CD8-positive, alpha-beta T cell (primary cell): ENCODE measurements at places on chromosomes 1 and 21.

DNA sequence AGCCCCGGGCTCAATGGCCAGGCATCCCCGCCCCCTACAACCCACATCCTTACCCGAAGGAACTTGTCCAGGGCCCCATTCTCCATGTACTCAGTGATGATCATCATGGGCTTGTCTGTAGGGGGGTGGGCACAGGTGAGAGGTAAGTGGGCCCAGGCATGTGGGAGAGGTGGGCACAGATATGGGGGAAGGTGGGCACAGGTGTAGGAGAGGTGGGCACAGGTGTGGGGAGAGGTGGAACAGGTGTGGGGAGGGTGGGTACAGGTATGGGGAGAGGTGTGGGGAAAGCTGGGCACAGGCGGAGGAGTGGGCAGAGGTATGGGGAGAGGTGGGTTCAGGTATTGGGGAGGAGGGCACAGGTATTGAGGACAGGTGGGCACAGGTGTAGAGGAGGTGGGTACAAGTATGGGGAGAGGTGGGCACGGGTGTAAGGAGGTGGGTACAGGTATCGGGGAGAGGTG, 23.5 kb downstream of the EPHA2 start:
- no peak for DNase-seq

GRCh38 chr1:48644905-48645605, 131.6 kb downstream of the BEND5 start:
- no peak for DNase-seq

DNA sequence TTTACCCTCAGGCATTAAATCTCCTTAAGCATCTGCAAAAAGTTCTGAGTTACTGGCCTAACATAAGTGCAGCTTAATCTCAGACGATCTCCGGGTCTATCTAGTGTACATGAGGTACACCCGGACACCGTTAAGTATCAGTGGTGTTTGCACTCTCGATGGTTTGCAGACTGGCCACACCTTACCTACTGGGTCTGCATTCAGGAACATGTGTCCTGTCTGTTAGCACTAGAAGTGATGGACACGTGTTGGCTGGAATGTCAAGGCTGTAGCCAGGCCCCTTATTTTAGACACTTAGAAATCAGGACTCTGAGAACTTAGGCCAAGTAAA, 783 bp upstream of the AGL start:
- DNase-seq: peak; percentile 0

DNA sequence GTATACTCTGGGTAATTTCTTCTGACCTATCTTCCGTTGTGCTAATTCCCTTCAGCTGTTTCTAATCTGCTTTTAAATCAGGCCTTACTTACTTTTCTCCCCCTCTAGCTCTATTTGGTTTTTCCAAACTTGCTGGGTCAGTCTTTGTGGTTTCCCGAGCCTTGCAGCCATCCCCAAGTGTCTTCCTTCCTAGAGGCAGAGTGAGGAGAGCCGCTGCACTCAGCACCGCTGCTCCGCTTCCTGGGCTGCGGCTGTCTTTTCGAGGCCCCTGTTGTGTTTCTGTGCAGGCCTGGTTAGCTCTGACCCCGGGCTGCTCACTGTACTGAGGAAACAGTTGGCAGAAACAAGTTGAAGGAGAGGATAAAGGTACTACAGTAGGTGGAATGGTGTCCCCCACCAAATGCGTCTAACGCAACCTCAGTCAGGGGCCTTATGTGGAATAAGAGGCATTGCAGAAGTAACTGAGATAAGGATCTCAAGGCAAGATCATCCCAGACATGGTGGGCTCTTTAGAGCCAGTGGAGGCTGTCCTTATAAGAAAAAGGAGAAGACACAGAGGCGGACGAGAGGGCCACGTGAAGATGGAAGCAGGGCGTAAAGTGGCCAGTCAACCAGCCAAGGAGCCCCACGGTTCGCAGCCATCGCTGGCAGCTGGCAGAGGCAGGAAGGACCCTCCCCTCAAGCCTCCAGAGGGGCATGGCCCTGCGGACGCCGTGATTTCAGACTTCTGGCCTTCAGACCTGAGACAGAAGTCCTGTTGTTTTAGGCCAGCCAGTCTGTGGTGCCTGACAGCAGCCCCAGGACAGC, 10.5 kb downstream of the WNT9A start:
- no peak for DNase-seq

DNA sequence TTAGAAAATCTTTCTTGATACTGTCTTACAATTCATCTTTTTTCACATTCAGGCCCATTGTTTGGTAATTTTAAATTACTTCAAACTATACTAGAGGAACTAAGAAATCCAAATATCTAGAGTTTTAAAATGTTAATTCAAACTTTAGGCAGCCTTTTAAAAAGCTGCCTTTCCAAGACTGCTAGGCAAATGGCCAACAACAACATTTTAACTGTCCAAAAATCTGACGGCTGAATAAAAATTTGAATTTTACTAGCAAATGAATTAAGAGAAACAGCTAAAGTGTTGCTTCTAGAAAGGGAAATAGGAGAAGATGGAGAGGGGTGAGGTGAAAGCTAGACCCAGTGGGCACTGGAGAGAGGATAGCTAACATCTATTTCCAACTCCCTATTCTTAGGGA, 17.2 kb downstream of the DPYD start:
- no peak for DNase-seq

GRCh38 chr21:44927587-44928461, 7.1 kb upstream of the ITGB2 start:
- peak; percentile 84 for DNase-seq

DNA sequence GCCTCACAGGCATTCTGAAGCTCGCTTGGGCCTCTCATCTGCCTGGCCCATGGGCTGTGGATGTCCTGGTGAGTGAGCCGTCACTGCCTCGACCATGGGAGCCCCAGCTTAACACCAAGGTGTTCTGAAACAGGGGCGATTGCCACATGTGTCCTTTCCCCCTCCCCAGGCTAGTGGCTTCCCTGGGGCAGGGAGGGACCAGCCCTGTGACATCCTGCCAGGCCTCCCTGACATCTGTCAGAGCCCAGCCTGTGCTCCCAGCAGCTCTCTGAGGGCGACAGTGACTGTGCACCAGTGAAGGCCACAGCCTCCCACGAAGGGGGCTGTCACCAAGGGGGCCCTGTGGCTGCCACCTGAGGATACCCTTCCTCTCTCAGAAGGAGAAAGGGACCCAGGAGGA, 35.9 kb upstream of the CCDC27 start:
- DNase-seq: no peak

GRCh38 chr1:205709059-205709398, 28.7 kb upstream of the SLC45A3 start:
- DNase-seq: no peak

DNA sequence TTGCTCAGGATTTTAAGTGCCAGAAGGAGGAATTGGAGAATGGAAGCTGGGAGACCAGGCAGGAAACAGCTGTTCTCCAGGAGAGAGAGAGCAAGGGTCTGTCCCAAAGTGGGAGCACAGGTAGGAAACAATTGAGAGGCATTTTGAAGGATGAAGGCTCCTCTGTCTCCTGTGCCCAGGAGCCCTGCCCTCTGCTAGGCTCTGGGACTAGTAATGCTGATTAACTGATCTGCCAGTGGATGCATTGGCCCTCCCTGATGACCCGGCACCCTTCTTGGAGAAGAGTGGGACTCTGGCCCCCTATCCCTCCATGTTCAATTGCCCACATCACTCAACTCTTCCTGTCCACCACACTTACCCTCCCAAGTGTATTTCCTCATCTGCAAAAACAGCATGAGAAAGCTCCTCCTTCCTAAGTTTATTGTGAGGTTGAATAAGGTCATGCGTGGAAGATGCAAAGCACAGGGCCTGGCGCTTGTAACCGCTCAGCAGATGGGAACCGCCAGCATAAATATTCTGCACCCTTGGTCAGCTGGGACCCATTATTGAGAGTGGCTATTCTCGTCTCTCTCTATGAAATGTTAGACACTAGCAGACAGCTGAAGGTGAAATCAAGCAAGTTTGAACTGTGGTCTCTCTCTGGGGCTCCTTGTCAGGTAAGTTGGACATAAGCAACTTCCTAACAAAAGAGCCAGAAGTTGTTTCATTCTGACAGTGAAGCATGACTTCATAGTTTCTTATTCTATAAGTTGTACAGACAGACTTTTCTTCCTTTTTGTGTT, 63.0 kb upstream of the ANGPTL1 start:
- DNase-seq: no peak

DNA sequence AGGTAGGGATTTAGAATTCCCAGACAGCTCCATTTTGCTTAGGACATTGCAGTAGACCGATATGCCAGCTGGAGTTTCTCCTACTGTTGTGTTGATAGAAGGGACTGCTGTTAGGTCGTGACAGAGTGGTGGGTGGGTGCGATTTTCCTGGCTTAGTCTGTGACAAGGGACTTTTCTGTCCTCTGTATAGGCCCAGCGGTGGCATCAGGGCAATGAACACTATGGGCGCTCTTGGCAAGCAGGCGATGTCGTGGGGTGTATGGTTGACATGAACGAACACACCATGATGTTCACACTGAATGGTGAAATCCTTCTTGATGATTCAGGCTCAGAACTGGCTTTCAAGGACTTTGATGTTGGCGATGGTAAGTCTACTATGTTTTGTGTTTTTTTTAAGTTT, 321.8 kb downstream of the ZP4 start:
- DNase-seq: no peak

- no peak for DNase-seq
These were observed 9.1 kb downstream of the TMEM9 start for GRCh38 chr1:201145132-201145531.

DNA sequence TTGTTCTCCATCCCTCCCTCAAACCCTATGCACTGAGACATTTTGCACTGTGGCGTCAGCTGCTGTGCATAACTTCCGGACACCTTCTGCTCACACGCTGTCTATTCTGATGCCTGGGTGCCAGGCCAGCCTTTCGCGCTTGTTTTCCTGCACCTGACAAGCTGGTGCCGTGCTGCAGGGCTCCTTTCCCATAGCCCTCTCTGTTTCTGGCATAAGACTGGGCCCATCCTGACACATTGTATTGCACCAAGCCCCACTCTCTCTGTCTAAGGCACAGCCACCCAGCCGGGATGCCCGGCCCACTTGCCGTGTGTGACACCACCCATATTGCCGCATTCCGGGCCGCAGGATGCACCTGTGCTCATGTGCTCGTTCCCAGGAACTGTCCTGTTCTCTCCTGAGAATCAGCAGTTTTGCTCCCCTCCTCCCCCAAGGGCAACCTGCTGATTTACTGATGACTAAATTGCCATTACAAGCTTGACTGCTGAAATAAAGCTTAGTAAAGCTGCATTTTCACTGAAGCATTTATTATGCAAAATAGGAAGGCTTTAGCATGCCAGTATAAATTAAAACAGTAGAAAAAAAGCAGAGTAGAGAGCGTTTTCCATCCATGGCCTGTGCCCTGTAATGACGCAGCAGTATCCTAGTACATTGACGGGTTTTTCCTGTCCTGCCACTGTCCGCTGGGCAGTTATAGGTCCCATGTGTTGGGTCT, 88.0 kb downstream of the CD247 start:
- DNase-seq: peak; percentile 65

GRCh38 chr1:208748387-208749165, 504.4 kb upstream of the PLXNA2 start:
- DNase-seq: no peak
